ENCODE measurements at places on chromosomes 11 and 22. TPM values are rescaled to one million over a fixed set of nuclear protein-coding genes. Genes with fewer than 3 reads are reported as not detected.

DNA sequence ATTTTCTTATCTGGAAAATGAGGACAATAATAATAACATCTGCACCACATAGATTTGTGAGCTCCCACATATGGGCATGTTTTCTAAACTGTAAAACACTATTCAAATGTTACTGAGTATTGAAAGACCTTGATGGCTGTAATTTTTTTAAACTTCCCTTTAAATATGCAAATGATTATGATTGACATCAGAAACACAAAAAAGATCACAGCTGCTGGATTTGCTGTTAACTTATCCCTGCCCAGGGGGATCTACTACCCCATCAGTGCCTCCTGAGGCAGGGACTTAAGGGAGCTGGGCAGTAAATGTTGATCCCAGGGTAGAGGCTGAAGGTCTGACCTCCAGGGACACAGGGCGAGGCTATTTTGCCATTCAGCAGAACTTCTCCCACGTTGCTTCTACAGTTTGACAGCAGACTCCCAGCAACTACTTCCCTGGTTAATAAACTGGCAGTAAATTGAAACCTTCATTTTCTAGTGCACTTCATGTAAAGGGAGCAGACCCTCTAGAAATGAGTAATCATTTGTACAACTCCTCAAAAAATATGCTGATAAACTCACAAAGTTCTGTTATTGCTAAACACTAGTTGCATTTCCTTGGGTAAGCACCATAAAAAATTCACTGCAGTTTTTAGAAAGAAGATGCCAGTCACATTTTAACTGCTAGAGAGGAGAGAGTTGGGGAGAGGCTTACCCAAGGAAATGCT is 20.3 kb downstream of the TMPRSS5 start:
- DNase-seq = no peak
- H3K4me1 ChIP-seq = no peaks in the 10 kb centered on the region
- no peak overlapping the region for H3K4me3 ChIP-seq
- no peaks in the 10 kb centered on the region for H3K36me3 ChIP-seq
- H3K27me3 ChIP-seq = no peaks in the 10 kb centered on the region
- no peak overlapping the region for H3K27ac ChIP-seq

- H3K27ac ChIP-seq = peak overlapping the region; percentile 93
- H3K36me3 ChIP-seq = no peaks in the 10 kb centered on the region
- H3K27me3 ChIP-seq = no peaks in the 10 kb centered on the region
- peak overlapping the region; percentile 50 for H3K4me3 ChIP-seq
- H3K4me1 ChIP-seq = peaks cover 18% of the 10 kb centered on the region
- no peak for DNase-seq
Observed at GRCh38 chr11:3154001-3154599, 11.0 kb downstream of the OSBPL5 start.

GRCh38 chr11:61602775-61603569 is 22.1 kb upstream of the SYT7 start:
- DNase-seq = no peak
- H3K4me1 ChIP-seq = peaks cover 4% of the 10 kb centered on the region
- H3K27me3 ChIP-seq = no peaks in the 10 kb centered on the region
- H3K27ac ChIP-seq = peak overlapping the region; percentile 88

DNA sequence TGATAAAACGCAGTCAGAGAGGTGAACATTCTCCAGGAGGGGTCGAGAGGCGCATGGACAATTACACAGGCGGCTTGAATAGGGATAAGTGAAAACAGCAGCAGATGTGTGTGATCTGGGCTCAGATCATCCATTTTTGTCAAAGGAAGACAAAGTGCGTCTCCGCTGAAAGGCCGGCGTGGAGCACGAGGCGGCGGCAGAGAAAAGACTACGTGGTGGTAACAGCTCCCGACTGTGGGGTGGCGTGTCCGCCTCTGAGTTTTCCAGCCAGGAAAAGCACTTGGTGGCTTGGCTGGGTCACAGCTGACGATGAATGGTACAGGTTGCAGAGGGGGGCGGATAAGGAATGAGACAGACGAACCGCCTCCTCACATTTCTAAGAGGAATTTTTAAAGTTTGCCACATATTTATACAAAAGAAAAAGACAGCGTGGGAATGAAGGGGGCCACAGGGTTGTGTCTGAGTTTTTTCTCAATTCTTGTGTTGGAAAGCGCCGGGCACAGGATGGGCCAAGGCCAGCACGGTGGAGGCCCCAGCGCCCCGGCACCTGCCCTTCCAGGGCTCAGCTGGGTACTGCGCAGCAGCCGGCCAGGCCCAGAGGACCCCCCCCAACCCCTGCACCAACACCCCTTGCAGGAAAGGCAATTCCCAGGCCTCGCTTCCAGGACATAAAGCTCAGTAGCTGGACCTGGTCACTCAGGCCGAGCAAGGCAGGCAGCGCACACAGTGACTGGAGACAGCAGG is 80.4 kb downstream of the TRMU start:
- H3K36me3 ChIP-seq = no peaks in the 10 kb centered on the region
- no peak for DNase-seq
- no peaks in the 10 kb centered on the region for H3K27me3 ChIP-seq

The MB gene
- total RNA-seq = 0.48 TPM

The AMOTL1 gene
- total RNA-seq = 35.5 TPM

The MPPED2 gene
- 22.7 TPM for total RNA-seq

The TIMP3 gene
- total RNA-seq = 269 TPM

The SOX10 gene
- 24.9 TPM for total RNA-seq
